ENCODE measurements at places on chromosomes 2 and 18. TPM values are rescaled to one million over a fixed set of nuclear protein-coding genes. Genes with fewer than 3 reads are reported as not detected.

The FKBP1B gene
- 0.58 TPM for total RNA-seq

The IL18R1 gene
- total RNA-seq, result 2.8 TPM

The LHCGR gene
- not detected for total RNA-seq

The NOSTRIN gene
- total RNA-seq, result 0.25 TPM

- DNase-seq, result no peak
These were observed 194.7 kb upstream of the HS6ST1 start for GRCh38 chr2:128513116-128513960.

- no peak for DNase-seq
These were observed 34.9 kb downstream of the ATP9B start for GRCh38 chr18:79104137-79104536.

- peak; percentile 19 for DNase-seq
These were observed 410.1 kb upstream of the TCF4 start for GRCh38 chr18:55998071-55998522.
